Type B pancreatic cell (in vitro differentiated cells): ENCODE measurements at places on chromosomes 6 and 20. TPM values are rescaled to one million over a fixed set of nuclear protein-coding genes. Genes with fewer than 3 reads are reported as not detected.

NPEPL1 gene
- 21.1 and 25.0 TPM in 2 replicates for total RNA-seq

GRCh38 chr6:111973118-111973761 is 80.7 kb upstream of the CCN6 start:
- H3K4me3 ChIP-seq = peak overlapping the region; percentile 48
- H3K36me3 ChIP-seq = no peaks in the 10 kb centered on the region
- peak overlapping the region; percentile 96 for H3K27ac ChIP-seq
- H3K4me1 ChIP-seq = peaks cover 20% of the 10 kb centered on the region
- DNase-seq = no peak

DNA sequence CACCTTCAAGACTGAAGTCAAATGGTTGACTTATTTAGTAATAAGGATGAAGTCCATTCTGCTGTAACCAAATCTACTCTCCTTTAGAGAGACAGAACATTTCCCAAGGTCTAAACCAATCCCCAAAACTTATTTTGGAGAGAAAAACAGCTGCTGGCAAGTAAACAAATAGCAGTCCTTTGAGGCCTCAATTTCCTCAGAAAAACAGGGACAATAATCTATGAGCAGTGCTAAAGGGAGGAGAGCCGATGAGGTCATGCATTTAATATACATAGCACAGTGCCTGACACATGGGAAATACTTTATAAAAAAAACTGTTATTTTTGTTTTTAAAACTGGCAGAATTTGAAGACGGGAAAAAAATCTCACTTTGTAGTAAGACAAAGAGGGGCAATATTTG is 526.0 kb downstream of the EPM2A start:
- peaks cover 23% of the 10 kb centered on the region for H3K4me1 ChIP-seq
- H3K27me3 ChIP-seq = peaks cover 43% of the 10 kb centered on the region
- no peak overlapping the region for H3K27ac ChIP-seq

- no peaks in the 10 kb centered on the region for H3K36me3 ChIP-seq
- H3K4me1 ChIP-seq = peaks cover 11% of the 10 kb centered on the region
- H3K4me3 ChIP-seq = no peak overlapping the region
- H3K27me3 ChIP-seq = no peaks in the 10 kb centered on the region
Observed at GRCh38 chr6:139452148-139452876, 77.9 kb upstream of the CITED2 start.

DNA sequence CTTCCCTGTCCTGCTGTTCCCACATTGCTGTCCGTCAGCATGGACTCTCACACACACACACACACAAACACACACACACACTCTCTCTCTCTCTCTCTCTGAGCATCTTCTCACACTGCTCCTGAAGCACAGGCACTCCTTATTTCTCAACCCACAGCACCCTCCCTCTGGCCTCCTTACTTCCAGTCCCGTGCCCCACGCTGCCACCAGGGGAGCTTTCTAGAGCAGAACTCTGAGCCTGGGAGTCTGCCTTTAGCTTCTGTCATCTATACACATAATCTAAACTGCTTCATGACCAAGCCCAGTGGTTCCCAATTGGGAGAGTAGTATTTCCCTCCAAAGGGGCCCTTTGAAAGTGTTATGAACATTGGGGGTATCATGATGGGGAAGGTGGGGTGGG is 29.1 kb downstream of the HECA start:
- peaks cover 31% of the 10 kb centered on the region for H3K36me3 ChIP-seq
- H3K27me3 ChIP-seq = no peaks in the 10 kb centered on the region
- peaks cover 23% of the 10 kb centered on the region for H3K4me1 ChIP-seq

OPRL1 gene
- 0.50 and 1.9 TPM in 2 replicates for total RNA-seq

SNAP25 gene
- 8.1 and 12.5 TPM in 2 replicates for total RNA-seq

RRAGD gene
- total RNA-seq = 18.0 and 19.7 TPM in 2 replicates

MMP24 gene
- total RNA-seq = 2.2 and 2.6 TPM in 2 replicates

PNPLA1 gene
- 0.12 TPM in 1 of 2 replicates, not detected in the other for total RNA-seq

- H3K27ac ChIP-seq = no peak overlapping the region
- no peak overlapping the region for H3K4me3 ChIP-seq
- H3K4me1 ChIP-seq = no peaks in the 10 kb centered on the region
Observed at GRCh38 chr20:60035-60918, 27.2 kb upstream of the DEFB125 start.

GRCh38 chr6:34230653-34231371 is 5.9 kb upstream of the HMGA1 start:
- peaks cover 15% of the 10 kb centered on the region for H3K4me1 ChIP-seq
- no peak for DNase-seq
- H3K27me3 ChIP-seq = no peaks in the 10 kb centered on the region
- no peak overlapping the region for H3K4me3 ChIP-seq
- peak overlapping the region; percentile 9 for H3K27ac ChIP-seq

DNA sequence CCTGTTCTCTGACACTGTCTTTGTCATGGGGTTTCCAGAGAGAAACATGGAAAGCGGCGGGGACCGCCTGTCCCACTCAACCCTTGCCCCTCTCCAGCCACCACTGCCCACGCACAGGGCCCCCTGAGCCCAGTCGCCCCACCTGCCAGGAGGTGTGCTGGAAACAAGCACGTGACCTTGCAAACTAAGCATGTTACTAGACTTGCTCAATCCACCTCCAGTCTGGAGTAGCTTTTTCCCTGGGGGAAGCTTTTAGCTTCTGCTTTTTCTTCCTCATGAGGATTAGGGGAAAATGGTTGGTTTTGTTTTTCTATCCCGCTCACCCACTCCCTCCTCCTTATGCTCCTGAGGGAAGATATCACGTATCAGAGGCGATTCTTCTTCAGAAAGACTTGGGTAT is 105.7 kb downstream of the PLEKHG1 start:
- peaks cover 43% of the 10 kb centered on the region for H3K4me1 ChIP-seq
- no peaks in the 10 kb centered on the region for H3K36me3 ChIP-seq
- peak overlapping the region; percentile 12 for H3K4me3 ChIP-seq
- H3K27me3 ChIP-seq = no peaks in the 10 kb centered on the region
- DNase-seq = no peak

- no peak overlapping the region for H3K4me3 ChIP-seq
- peak overlapping the region; percentile 33 for H3K27ac ChIP-seq
- H3K27me3 ChIP-seq = no peaks in the 10 kb centered on the region
- DNase-seq = no peak
- peaks cover 32% of the 10 kb centered on the region for H3K36me3 ChIP-seq
- peaks cover 14% of the 10 kb centered on the region for H3K4me1 ChIP-seq
Observed at GRCh38 chr6:166989427-166990032, 9.7 kb upstream of the CEP43 start.

DNA sequence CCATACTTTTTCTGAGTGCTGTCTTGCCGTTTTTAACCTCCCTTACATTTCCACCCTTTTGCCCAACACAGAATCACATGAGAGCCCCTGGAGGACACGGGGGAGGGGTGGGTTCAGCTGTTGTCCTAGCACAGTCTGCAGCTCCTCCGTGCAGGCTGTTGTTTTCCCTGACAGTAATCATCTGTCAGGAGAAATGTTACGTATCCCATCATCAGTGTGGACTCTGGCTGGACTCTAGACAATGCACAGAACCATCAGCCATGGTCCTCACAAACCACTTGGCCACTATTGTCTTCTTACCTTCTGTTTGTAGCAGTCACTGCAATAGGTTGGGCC is 92.1 kb downstream of the RIN2 start:
- peaks cover 14% of the 10 kb centered on the region for H3K4me1 ChIP-seq
- no peaks in the 10 kb centered on the region for H3K27me3 ChIP-seq
- H3K27ac ChIP-seq = peak overlapping the region; percentile 17
- H3K4me3 ChIP-seq = no peak overlapping the region
- DNase-seq = no peak

DNA sequence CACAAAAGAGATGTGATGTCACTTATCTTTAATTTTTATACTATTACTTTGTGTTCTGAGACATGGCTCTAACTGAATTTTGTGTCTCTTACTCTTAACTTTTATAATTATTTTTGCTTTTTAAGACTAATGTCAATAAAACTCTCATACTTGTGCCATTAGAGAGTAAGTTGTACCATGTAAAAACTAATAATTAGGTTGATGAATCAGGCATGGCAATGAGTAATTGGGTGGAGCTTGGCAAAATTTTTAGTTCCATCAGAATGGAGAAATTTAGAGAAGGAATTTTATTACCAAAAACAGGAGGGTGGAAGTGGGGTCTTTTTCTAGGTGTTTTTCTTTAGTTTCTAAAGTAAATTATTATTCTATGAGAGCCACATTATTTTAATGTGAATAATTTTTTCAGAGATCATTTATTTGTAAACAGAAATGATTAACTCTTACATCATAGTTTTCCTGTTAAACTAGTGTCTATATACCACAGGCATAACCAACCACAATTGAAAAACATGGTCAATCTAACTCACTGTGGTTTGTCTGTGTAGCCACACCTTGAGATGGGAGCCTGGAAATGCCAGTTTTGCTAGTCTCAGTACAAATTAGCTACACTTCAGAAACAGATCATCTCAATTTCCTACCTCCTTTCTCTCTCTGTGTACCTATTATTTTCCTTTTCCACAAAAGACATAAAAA is 51.8 kb downstream of the ELOVL4 start:
- H3K4me1 ChIP-seq = no peaks in the 10 kb centered on the region
- DNase-seq = no peak
- no peaks in the 10 kb centered on the region for H3K27me3 ChIP-seq
- no peaks in the 10 kb centered on the region for H3K36me3 ChIP-seq
- peak overlapping the region; percentile 76 for H3K27ac ChIP-seq

DNA sequence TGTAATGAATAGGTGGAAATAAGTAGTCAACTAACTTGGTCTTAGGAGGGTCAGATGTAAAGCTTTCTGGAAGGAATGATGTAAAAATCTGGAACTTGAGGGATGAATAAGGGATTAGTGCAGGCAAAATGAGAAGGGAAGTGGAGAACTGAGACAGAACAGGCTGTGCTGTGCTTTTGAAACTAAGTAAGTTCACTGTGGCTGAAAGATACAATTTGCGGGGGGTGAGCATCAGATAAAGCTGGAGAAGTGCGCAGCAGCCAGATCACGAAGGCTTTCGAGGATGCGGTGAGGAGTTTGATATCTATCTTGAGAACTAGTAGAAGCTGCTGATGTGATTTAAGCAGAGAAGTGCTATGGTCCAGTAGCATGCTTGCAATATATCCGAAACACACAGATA is 247.8 kb downstream of the RNF144B start:
- H3K27ac ChIP-seq = no peak overlapping the region
- H3K27me3 ChIP-seq = peaks cover 9% of the 10 kb centered on the region
- no peaks in the 10 kb centered on the region for H3K36me3 ChIP-seq
- H3K4me1 ChIP-seq = no peaks in the 10 kb centered on the region
- no peak overlapping the region for H3K4me3 ChIP-seq

- H3K4me1 ChIP-seq = peaks cover 48% of the 10 kb centered on the region
- peak overlapping the region; percentile 55 for H3K4me3 ChIP-seq
- H3K27me3 ChIP-seq = peaks cover 2% of the 10 kb centered on the region
- H3K27ac ChIP-seq = peak overlapping the region; percentile 8
- no peak for DNase-seq
Observed at GRCh38 chr6:150622941-150623874, 23.5 kb downstream of the PLEKHG1 start.

DNA sequence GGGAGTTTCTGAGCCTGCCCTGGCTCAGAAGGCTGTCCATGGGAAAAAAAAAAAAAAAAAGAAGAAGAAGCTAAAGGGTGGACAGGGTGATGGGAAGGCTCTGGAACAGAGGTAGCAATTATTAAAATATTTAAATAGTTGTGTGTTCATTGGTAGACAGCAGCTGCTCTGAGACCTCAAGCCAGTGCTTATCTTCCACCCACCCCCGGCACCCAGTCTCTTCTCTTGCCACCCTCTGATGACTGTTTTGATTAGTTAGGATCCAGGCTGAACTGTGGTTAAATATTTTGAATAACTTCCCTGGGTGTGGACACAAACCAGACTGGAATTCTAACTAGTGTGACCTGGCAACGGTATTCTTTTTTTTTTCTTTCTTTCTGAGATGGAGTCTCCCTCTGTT is 16.9 kb upstream of the SRSF3 start:
- no peaks in the 10 kb centered on the region for H3K36me3 ChIP-seq
- no peak for DNase-seq
- peak overlapping the region; percentile 93 for H3K27ac ChIP-seq
- H3K4me3 ChIP-seq = peak overlapping the region; percentile 50
- no peaks in the 10 kb centered on the region for H3K27me3 ChIP-seq
- peaks cover 17% of the 10 kb centered on the region for H3K4me1 ChIP-seq

DNA sequence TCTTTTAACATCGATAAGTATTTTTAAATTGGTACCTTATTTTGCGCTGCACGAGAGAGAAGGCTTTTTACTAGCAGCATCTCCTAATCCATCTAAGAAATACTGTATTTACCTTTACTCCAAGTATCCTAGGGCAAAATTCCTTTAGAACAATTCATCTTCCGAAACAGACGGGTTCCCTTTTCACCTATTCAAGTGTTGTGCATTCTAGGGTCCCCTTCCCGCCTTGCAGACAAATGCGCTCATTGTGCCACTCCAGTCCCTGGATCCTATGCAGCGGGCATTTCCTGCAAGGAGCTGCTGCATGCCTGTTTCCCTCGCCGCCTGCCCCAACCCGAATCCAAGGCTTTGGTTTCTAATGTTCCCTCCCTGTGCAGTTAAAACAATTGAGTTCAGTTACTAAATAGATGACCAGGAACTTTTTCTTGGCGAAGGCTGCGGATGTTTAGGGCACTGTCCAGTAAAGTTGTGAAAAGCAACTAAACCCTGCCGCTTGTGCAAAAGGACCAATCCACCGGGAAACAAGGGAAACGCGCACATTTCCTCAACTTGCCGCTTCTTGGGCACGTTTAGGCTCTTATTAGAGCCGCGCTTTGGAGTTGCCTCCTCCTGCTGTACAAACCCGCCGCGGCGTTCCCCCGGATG is 556 bp upstream of the SCAF8 start:
- peak overlapping the region; percentile 96 for H3K27ac ChIP-seq
- peaks cover 23% of the 10 kb centered on the region for H3K4me1 ChIP-seq
- no peaks in the 10 kb centered on the region for H3K36me3 ChIP-seq
- peak overlapping the region; percentile 97 for H3K4me3 ChIP-seq
- DNase-seq = no peak

TRIM10 gene
- total RNA-seq = 0.17 TPM in 1 of 2 replicates, not detected in the other

GSTA4 gene
- 51.0 and 72.9 TPM in 2 replicates for total RNA-seq

KCNK15 gene
- 0.31 and 0.36 TPM in 2 replicates for total RNA-seq

- no peak overlapping the region for H3K4me3 ChIP-seq
- no peak overlapping the region for H3K27ac ChIP-seq
- no peaks in the 10 kb centered on the region for H3K36me3 ChIP-seq
Observed at GRCh38 chr20:7323957-7324356, 556.5 kb downstream of the BMP2 start.

DNA sequence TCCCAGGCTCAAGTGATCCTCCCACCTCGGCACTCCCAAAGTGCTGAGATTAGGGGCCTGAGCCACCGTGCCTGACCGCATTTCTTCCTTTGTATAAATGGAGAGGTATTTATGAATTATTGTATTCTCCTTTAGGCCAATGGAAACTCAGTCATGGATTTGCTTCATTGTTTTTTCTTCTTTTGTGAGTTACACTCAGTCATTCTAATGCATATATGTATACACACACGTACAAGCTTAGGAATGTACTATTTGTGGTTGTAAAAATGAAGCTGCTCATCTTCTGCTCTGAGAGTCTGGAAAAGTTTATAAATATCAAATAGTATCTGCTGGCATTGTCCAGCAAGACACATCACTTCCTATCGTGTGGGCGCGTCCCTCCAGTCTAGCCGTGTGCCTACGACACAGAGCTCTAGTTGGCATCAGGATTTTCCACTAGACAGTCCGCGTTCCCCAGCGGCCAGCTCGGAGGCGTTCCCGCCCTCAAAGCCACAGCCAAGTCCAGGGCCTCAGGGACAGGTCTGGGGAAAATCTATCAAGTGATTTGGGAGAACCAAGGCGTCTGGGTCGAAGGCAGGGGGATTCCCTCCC is 215.2 kb downstream of the NFATC2 start:
- no peak overlapping the region for H3K4me3 ChIP-seq
- no peak for DNase-seq
- H3K27ac ChIP-seq = no peak overlapping the region
- H3K4me1 ChIP-seq = no peaks in the 10 kb centered on the region
- no peaks in the 10 kb centered on the region for H3K36me3 ChIP-seq
